ENCODE measurements at places on chromosomes 4 and X.

DNA sequence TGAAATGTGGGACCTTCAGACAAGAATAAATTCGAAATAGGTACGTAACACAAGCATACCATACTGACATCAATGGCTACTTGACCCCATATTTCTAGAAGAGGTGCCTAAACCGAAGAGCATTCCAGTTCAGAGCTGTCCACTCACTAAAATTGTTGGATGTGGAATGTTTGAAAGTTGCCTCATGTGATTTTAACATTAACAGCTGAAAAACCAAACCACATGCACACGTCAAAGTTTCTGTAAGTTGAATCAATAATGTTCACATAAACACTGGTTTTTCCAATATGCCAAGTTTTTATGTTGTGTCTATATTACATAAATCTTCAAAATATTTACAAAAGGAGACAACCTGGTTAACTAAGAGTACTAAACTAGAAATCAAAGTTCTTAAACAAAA is 3.5 kb downstream of the UBE2D3 start:
- DNase-seq = no peak

GRCh38 chr4:79065262-79065661 is 126.0 kb upstream of the PAQR3 start:
- no peak for DNase-seq

DNA sequence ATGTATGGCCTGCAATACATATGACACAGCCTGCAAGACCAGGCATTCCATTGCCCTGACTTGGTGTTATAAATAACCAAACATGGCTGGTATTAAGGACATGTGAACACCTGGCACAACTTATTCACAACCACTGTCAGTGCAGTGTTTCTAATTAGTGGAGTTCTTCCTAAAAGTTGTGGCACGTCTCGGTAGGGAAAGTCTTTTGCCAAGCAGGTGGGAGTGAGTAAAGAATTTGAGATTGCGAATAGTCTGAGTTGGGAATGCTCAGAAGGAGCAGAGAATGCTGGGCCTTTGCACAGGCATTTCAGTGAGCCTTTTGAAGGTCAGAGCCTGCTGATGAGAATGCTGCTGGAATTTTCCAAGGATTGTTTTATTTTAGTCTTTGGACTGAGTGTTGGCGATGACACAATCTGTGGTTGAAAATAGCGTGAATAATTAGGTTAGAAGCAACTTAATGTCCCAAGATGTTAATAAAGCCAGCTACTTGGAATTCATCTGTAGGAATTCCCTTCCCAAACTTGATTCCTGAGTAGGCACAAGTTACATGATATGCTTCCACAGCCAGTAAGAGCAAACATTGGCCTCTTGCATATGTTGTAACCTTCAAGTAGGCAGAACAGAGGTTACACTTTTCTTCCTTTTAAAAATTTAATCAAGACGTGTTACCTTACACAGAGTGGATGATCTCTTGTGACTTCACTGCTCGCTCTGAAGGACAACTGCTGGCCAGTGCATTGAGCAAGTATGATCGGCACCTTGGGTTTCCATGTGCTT is 83.6 kb upstream of the PGRMC2 start:
- no peak for DNase-seq

DNA sequence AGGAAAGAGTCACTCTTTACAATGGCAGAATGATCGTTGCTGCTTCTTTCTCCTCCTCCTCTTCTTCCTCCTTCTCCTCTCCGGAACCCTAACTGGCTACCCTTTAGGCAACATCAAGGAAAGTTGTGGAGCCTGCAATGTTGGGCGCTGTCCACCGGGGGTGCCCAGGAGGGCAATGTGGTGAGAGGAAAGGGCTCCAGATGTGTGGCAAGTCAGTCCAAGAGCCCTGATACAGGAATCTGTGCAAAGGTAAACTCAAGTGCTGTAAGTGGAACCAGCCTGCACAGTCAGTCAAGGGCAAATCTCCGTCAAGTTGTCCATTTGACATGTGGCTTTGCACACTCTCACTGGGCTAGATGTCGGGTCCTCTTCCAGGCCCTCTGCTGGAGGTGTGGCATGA is 2.8 kb downstream of the RTL5 start:
- DNase-seq = peak; percentile 1

DNA sequence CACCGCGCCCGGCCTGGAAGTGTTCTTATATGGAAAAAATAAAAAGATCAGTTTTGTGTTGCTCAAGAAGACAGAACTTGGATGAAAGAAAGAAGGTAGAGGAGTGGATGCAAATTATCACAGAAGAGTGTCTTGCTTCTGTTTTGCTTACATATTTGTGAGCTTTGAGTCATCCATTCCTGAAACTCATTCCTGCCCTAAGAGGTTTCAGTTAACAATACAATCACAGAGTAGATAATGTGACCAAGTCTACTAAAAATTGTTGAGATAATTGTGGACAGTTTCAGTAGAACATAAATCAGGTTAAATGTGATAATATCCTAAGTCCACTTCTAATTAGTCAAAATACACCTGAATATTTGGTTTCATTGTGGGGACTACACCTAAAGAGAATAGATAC is 26.4 kb upstream of the LRCH2 start:
- no peak for DNase-seq

DNA sequence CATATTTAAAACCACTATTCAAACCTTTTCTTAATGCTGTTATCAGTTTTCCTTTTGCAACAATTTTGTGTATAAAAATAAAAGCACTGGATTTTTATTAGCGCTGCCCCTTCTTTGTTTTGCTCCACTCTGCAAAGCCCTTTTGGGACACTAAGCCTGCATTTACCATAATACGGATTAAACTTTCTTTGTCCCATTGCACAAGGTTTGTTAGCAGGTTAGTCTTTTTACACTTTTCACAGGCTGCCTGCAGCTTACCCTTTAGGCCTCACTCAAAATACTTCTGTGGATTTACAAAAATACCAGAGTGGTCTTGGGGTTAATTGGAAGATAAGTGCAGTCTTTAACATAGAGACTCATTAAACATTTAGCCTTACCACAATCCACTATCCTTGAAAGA is 35.7 kb upstream of the MAB21L2 start:
- DNase-seq = no peak

DNA sequence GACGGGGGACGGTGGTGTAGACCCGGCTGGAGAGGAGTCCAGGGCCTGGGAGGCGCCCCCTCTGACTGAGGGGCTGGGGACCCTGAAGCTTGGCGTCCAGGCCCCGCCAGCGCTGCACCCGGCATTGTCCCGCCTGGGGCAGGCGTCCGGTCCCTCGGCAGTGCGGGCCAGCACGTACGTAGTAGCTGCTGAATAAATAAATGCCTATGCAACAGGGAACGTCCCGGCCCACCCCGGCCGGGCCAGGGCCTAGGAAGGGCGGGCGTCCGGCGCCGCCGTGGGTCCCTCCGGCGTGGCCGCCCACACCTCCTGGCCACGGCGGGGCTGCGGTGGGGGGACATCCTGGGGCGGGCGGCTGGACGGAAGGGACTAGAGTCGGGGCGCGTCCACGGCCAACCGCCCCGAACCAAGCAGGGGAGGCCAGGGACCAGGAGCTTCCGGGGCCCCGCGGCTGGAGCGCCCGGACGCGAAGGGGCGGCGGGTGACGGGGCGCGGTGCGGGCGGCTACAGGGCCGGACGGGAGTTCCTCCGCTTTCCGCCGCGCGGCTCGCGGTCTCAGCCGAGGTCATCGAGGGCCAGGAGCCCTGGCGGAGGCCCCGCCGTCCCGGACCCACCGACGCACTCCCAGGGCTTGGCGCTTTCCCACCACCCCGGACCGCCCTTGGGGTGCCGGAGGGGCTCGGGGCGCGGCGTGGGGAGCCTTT is 886 bp upstream of the WWC2 start:
- no peak for DNase-seq

- DNase-seq = no peak
These were observed 441.6 kb upstream of the PITX2 start for GRCh38 chr4:111064342-111064993.

- no peak for DNase-seq
These were observed 163.1 kb upstream of the MID1 start for GRCh38 chrX:10783451-10783995.

- no peak for DNase-seq
These were observed 57.3 kb upstream of the FGF16 start for GRCh38 chrX:77389891-77390290.

DNA sequence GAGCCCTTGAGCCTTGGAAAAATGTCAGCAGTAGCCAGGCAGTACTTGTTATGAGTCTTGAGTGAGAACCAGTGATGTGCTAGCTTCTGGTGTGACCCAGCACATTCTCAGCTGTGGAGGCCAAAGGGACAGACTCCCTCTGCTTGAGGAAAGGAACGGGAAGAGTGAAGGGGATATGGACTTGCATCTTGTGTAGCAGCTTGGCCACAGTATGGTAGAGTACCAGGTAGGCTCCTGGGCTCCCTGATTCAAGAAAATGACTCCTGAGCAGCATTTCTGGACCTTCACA is 1601.9 kb upstream of the ADGRL3 start:
- DNase-seq = no peak

GRCh38 chrX:119738742-119739141 is 19.6 kb upstream of the SOWAHD start:
- no peak for DNase-seq

DNA sequence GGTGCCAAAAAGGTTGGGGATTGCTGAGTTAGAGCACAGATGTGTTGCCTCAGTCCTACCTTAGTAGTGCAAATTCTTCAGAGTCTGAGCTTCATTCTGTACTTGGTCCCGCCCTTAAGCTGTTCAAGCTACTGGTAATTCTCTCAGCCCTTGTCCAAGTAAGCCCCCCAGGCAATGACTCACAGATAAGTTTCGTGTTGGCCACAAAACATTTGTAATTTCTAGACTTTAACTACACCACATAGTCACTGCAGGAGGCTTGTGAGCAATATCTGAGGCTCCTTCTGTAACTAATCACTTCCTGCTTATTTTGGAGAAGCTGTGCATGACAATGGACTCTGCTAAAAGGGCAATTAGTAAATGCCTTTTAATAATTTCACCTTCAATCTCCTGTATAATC is 1420.5 kb downstream of the PCDH7 start:
- no peak for DNase-seq

DNA sequence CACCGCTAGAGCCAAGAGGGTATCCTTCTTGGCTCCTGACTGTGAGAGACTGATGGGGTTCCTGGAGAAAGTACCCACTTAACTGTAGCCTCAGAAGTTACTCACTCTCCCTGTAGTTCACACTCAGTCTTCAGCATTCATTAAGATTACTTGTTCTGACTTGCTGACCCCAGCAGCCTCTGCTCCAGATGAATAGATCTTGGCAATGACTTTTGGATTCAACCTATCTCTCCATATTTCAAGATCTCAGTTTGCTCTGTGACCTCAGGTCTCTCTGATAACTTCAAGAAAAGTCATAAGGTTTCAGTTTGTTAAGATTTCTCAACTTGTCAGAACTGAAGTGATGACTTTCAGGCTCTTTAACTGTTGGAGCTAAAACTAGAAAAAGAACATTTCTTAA is 825.6 kb downstream of the PCDH7 start:
- DNase-seq = no peak

GRCh38 chr4:91058345-91058744 is 931.2 kb downstream of the CCSER1 start:
- no peak for DNase-seq

DNA sequence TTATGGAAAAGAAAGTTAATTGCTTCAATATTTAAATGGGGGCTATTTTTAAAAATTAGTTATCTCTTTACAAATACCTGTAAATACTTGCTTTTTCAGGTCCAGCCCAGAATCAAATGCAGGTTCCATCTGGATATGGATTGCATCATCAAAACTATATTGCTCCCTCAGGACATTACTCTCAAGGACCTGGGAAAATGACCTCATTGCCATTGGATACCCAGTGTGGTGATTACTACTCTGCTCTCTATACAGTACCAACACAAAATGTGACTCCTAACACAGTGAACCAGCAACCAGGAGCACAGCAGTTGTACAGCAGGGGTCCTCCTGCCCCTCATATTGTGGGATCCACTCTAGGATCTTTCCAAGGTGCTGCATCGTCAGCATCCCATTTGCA is 29.2 kb downstream of the SEC24B start:
- DNase-seq = no peak

DNA sequence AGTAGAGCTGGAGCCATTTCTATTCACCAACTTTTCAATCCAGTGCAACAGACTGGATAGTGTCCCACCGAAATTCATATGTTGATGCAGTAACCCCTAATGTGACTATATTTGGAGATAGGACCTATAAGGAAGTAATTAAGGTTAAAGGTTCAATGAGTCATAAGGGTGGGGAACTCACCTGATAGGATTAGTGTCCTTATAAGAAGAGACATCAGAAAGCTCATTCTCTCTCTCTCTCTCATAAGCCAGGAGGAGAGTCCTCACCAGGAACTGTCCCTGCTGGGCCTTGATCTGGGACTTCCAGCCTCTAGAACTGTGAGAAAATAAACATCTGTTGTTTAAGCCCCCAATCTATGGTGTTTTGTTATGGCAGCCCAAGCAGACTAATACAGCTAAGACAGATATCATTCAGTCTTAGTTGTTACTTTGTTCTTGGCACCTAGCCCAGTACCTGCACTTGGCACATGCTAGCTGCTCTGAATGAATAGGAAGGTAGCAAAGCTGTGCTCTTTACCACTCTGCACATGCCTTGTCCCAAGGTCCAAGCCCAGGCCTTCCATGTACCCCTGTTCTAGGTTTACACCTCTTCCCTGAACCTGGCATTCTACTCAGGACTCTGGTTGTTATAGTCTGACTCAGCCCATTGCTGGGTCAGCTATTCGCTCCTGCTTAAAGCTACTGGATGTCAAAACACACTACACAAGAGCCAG is 19.2 kb upstream of the BRS3 start:
- no peak for DNase-seq

GRCh38 chrX:43813898-43814297 is 68.4 kb downstream of the MAOB start:
- DNase-seq = no peak

- DNase-seq = no peak
These were observed 81.7 kb upstream of the ARHGAP24 start for GRCh38 chr4:85393201-85393600.

DNA sequence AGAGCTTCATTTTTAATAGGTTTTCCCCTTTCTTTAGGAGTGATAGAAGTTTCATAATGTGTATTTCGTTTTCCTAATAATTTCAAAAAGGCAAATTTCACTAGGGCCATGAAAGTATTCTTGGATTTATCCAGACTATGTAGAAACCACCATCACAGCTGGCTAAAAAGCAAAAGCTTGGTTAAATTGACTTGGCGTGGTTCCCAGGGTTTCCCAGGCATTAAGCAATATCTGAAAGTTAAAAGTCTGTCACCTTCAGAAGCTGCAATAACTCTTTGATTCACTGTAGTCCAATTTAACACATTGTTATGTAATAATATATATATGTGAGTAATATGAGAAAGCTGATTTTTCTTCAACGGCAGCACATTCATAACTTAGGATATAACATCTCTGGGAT is 38.3 kb downstream of the NDNF start:
- no peak for DNase-seq

GRCh38 chrX:30627818-30628652 is 25.2 kb upstream of the GK start:
- DNase-seq = no peak
